ENCODE measurements at places on chromosomes 11 and 22. TPM values are rescaled to one million over a fixed set of nuclear protein-coding genes. Genes with fewer than 3 reads are reported as not detected.

The C11orf16 gene
- total RNA-seq, result not detected

The GLB1L2 gene
- total RNA-seq, result 3.4 TPM

The PARVA gene
- 7.6 TPM for total RNA-seq

The SLC36A4 gene
- total RNA-seq, result 4.2 TPM

The TSPO gene
- total RNA-seq, result 486 TPM

All from bronchial epithelial cell (primary cell).